ENCODE measurements at places on chromosomes 6 and 20. TPM values are rescaled to one million over a fixed set of nuclear protein-coding genes. Genes with fewer than 3 reads are reported as not detected.

- no peak for DNase-seq
Measured at GRCh38 chr20:46111028-46111835, 6.9 kb upstream of the CD40 start.

GRCh38 chr6:170360476-170360875, 53.9 kb downstream of the FAM120B start:
- DNase-seq, result no peak

GRCh38 chr6:27138406-27138805, 109.1 kb upstream of the PRSS16 start:
- no peak for DNase-seq

GRCh38 chr6:30891816-30892538, 7.7 kb downstream of the DDR1 start:
- no peak for DNase-seq

- DNase-seq, result no peak
Measured at GRCh38 chr6:163337958-163338357, 76.6 kb upstream of the QKI start.

DNA sequence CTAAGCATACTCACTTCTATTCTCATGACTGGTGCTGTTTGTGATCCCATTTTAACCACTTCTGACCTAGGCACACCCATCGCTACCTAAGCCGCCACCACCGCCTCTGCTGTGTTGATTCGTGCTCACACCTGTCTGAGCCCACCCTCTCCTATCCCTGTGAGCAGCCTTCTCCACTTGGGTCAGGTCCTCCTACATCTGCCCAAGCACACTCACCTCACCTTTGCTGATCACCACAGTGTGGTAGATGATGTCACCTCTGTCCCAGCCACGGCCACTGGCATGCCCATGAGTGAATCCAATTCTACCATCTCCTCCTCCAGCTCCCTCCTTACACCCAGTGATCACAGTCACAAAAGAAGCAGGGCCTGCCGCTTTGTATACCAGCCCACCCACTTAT, 20.8 kb downstream of the MUC22 start:
- no peak for DNase-seq

DNA sequence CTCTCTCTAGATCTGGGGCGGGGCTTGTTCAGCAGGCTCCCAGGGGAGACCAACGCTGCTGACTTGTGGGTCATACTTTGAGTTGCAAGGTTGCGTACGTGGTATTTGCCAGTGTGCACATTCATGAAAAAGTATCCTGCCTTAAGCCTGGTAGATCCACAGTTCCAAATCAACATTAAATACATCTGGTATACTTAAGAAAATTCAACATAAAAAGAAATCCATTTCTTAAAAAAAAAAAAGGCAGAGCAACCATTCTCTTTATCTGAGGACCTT, 81.4 kb downstream of the SLC22A3 start:
- DNase-seq, result no peak

GRCh38 chr6:149964308-149965193, 808 bp downstream of the ULBP1 start:
- no peak for DNase-seq

DNA sequence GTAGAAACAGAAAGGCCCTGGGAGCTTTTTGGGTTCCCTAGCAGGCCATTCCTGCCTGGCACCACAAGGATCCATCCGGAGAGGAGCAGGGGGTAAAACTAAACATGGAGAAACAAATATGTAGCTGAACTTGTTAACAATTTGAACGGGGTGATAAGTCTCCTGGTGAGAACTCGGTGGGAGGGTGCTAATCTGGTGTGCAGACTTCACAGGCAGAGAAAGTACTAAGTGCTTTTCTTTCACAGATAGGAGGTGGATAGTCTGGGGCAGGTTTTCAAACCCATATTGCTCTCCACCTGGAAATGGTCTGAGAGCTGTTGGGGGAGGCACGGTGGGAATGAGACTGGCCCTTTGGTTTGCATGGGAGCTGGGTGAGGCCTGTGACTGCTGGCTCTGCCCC, 196.3 kb upstream of the FUT9 start:
- DNase-seq, result no peak

DNA sequence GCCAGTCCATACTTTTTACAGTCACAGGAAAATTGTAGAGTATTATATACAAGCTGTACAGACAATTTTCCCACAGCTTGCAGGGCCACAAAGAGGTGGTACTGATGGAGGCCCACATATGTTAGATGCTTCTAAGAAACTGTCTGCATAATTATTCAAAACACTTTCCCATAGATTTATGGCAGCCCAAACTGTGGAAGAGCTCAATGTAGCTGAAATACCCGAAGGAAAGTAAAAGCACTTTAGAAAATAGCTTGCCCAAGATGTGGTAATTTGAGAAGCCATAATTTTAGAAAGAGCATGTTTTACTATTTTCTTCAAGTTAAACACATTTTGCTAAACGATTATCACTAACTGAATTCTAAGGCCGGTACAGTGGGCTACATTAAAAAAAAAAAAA, 36.9 kb downstream of the GMDS start:
- no peak for DNase-seq

GRCh38 chr6:39188098-39188450, 41.2 kb downstream of the KCNK5 start:
- DNase-seq, result no peak

- no peak for DNase-seq
Measured at GRCh38 chr6:27544612-27545260, 71.8 kb upstream of the ZNF184 start.

- no peak for DNase-seq
Measured at GRCh38 chr6:169387809-169388383, 134.2 kb upstream of the THBS2 start.

GRCh38 chr6:63491119-63491518, 81.2 kb upstream of the LOC128125822 start:
- DNase-seq, result no peak

Gene DEFB124
- total RNA-seq, result not detected

Gene C20orf173
- not detected for total RNA-seq

Data from Calu3 (cell line).